ENCODE measurements at places on chromosomes 3 and 15. TPM values are rescaled to one million over a fixed set of nuclear protein-coding genes. Genes with fewer than 3 reads are reported as not detected.

DNA sequence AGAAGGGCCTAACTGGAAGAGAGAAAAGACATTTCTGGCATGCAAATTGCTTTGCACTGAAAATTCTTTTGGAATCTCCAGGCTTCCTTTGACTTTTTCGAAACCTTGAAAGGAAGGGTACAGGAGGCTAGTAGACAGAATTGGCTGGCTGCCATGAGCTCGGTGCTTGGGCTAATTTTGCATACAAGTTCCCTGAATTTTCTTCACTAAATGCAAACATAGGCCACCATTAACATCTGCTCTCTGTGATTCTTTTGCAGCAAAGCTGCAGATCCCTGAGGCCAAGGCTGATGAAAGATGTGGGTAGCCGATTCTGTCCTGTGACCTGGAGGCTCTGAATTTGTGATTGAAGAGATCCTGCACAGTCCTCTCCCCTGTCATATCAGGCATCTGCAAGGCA lies 247.8 kb upstream of the MCTP2 start:
- no peak for DNase-seq

- no peak for DNase-seq
Measured at GRCh38 chr3:185502987-185503386, 4.2 kb upstream of the TMEM41A start.

GRCh38 chr3:17761563-17761962 lies 19.1 kb upstream of the TBC1D5 start:
- DNase-seq, result no peak

GRCh38 chr15:101288905-101289513 lies 6.0 kb downstream of the SNRPA1 start:
- DNase-seq, result peak; percentile 80

GRCh38 chr3:115071166-115071565 lies 75.9 kb downstream of the ZBTB20 start:
- peak; percentile 36 for DNase-seq

SH3GL3 gene
- polyA plus RNA-seq, result 0.28 TPM

GRCh38 chr3:127217596-127218453 lies 24.9 kb downstream of the PRR23E start:
- DNase-seq, result peak; percentile 87

SENP8 gene
- polyA plus RNA-seq, result 3.8 TPM

DNA sequence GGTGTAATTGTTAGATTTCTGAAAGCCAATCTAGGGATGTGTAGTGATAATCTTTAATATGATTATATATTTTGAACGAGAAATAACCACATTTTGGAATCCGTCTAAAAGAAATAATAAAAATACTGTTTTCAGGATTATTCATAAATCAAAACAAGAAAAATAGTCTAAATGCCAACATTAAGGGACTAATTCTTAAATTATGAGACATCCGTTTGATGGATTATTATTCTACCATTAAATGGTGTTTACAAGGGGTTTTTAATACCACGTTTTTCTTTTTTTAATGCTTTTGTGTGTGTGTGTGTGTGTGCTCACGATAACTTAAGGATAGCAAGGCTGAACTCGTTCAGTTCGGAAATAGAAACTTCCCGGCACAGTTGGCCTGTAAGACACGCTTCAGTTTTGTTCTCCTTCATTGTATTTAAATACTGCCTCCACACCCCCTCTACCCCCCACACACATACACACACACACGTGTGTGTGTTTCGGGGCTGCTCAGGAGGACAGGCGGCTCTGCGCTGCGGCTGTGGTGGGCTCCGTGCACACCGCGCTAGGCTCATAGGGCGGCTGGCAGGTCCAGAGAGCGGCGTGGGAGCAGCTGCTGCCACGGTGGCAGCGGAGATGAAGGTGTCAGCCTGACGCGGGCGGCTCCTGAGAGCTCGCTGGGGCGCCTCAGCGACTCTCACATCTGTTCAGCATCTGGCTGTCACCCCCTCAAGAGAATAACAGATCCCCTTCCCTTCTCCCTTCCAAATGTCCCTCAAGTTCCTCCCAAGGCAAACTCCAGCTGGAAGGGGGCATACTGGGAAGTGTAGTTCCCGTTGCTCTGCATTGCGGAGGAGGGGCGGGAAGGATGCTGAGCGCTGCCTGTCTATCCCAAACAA lies 23.0 kb upstream of the ANP32A start:
- peak; percentile 51 for DNase-seq

LRRC31 gene
- not detected for polyA plus RNA-seq

STAG1 gene
- polyA plus RNA-seq, result 21.1 TPM

MUC20 gene
- polyA plus RNA-seq, result not detected

DNA sequence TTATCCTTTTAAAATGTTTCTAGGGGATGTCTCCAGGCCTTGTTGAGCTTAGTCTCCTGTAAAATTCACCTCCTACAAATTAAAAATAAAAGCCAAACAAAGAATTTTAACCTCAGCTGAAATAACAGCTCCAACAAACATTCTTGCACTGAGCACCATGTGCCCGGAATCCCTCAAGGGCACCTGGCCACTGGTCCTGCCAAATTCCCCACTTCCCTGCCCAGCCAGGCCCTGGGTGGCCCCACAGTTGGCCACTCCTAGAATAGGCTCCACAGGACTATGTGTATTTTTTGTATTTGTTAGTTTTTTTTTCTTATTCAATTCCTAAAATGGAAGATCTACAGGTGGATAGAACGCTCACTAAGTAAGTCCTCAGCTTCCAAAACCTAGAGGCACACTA lies 33.1 kb upstream of the PLA2G4E start:
- DNase-seq, result no peak

VEPH1 gene
- 36.8 TPM for polyA plus RNA-seq

DNA sequence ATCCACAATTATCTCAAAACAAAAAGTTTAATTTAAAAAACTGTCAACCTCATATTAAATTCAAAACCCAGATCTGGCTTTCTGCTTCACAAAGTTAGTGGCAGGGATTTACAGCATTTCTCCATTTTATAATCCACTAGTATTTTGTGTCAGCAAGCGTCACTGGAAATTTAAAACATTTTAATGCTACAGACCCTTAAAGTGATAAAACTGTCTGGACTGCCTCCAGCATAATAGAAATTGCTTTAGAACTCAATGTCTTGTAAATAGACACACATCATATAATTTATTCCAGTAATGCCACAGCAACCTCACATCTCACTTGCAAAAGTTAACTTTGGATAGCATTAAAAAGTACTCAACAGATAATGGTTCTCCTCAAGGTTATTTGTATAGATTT lies 116.1 kb downstream of the ULK4 start:
- no peak for DNase-seq

CPNE9 gene
- polyA plus RNA-seq, result not detected

GRCh38 chr3:126828306-126828705 lies 124.3 kb downstream of the CHCHD6 start:
- no peak for DNase-seq

- DNase-seq, result no peak
Measured at GRCh38 chr3:195135917-195136316, 135.0 kb downstream of the XXYLT1 start.

DNA sequence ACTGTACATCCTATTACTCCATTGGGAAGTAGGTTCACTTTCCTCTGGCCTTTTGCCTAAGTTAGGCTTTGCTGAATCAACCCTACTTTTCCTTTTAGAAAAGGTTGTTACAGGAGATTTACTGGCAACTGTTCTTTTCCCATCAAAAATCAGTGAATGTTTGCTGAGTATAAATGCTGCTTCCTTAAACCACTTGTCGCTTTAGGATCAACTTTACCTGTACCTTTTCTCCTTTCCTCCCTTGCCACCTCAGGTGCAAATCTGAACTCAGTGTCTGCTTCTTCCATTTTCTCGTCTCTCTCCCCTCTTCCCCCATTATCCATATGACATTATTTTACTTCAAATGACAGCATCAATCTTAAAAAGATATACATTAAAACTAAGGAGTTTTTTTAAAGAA lies 69.5 kb upstream of the GOLGA6B start:
- no peak for DNase-seq

PLSCR2 gene
- not detected for polyA plus RNA-seq

PCSK6 gene
- 0.19 TPM for polyA plus RNA-seq

- DNase-seq, result peak; percentile 35
Measured at GRCh38 chr3:117409701-117410459, 700.3 kb downstream of the TUSC7 start.

CTXND1 gene
- polyA plus RNA-seq, result not detected

Data from GM23248 (cell line).